CD4-positive, alpha-beta T cell treated with Interleukin-10 for 1 hour (primary cell): ENCODE measurements at places on chromosomes 2 and 18.

DNA sequence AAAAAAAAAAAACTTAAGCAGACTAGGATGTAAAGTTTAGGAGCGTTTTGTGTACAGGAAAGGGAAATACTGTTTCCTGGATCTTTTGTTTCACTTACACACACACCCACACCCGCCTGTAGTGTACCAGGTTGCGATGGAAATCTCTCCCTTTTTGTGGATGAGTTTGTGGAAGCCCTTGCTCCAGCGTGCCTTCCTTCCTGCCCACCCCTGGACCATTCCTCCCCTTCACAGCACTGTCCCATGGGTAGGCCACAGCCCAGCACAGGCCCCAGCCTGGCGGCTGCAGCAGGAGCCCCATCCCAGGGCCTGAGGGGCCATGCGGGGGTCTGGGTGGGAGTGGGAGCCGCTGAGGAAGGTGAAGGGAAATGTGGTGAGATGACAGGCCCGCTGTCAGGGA, 15.1 kb downstream of the MALL start:
- DNase-seq: no peak

GRCh38 chr2:109501461-109501860, 112.3 kb downstream of the SEPTIN10 start:
- DNase-seq: no peak

GRCh38 chr2:229346816-229347540, 75.9 kb upstream of the PID1 start:
- no peak for DNase-seq

DNA sequence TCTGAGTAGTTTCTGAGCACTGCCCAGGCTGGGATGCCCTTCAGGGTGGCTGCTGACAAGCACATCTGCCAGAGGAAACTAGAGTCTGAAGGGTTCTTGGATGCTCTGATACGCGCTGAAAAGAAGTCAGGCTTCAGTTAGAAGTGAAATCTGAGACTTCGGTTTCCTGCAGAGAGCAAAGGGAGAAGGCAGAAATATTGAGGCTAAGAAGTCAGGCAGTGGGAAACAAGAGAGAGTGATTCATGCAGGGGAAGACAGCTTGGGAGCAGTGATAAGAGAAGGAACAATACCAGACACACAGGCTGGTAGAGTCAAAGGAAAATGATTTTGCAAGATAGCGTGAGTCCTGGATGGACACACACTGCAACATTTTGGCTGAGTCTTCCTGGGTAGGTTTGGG, 51.0 kb upstream of the BOD1L2 start:
- DNase-seq: no peak

GRCh38 chr18:33836564-33836963, 258.5 kb downstream of the ASXL3 start:
- DNase-seq: no peak

GRCh38 chr18:10896851-10897250, 252.5 kb downstream of the PIEZO2 start:
- no peak for DNase-seq

DNA sequence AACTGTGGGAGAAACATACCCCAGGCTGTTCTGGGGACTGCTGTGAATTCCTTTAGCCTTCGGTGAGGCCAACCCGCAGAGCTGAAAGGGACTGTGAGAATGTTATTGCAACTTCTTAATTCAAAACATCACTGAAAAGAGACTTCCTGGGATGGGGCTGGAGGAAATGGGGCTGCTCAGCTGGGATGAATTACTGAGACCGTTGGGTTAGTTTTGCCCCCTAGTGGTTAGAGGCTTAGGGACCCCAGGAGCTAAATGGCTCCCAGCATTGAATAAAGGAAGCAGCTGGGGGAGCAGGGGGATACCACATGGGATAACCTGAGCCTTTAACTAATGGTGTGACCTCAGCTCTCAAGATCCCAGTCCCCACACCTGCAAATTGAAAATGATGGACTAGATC, 941.1 kb upstream of the FANCL start:
- DNase-seq: no peak

DNA sequence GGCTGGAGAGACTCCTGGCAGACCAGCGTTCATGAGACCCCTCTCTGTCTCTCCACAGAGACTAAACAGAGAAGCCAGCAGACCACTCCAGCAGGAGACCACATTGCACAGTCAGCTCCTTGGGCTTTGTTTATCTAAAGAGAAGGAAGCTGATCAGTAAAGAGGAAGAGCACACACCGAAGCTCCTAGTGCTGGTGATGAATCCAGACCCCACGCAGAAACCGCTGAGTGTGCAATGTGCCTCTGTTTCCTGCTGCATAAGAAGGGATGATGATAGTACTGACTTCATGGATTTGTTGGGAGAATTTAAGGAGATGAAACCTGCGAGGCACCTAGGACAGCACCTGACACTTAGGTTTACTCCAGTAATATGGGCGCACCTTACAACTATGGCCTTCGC, 544.1 kb upstream of the ID2 start:
- no peak for DNase-seq

DNA sequence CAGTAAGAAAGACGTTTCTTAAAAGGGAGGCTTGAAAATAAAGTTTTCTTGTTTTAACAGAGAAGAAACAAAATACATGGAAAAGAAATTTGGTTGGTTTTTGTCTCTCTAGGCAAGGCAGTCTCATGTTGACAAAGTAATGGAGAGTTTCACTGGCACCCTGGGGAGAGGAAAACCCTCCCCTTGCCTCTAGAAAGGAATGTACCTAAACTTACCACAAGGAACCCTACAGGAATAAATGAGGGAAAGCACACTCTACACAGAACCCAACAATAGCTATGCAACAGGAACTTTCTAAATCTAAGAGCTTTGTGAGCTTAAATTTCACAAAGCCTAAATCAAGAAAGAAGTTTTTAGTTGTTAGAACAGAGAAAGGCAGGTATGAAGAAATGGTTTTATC, 37.0 kb downstream of the FIGN start:
- DNase-seq: no peak

DNA sequence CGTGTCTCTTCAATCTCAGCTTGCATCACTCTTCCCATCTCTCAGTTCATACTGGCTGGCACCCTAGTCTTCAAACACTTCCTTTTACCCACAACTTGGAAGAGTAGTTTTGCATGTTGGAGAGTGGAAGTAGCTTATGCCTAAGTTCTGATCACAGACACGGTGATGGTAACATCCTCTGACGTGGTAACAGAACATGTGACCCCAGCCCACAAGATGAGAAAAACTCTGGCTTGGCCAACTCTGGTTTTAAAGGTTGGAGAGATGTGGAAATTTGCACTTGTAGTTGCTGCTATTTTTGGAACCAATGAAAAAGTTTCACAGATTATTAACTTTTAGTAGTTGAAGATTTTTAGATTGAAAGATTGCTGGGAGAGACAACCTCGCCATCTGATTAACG, 155.4 kb upstream of the SLC35G4 start:
- no peak for DNase-seq
